ENCODE measurements at places on chromosomes 7 and 10. TPM values are rescaled to one million over a fixed set of nuclear protein-coding genes. Genes with fewer than 3 reads are reported as not detected.

The PNLIPRP2 gene
- not detected for polyA plus RNA-seq

The CPA4 gene
- 0.55 TPM for polyA plus RNA-seq

The KIAA1217 gene
- 114 TPM for polyA plus RNA-seq

The CALML5 gene
- polyA plus RNA-seq: not detected
